ENCODE measurements at places on chromosomes 3 and 15.

DNA sequence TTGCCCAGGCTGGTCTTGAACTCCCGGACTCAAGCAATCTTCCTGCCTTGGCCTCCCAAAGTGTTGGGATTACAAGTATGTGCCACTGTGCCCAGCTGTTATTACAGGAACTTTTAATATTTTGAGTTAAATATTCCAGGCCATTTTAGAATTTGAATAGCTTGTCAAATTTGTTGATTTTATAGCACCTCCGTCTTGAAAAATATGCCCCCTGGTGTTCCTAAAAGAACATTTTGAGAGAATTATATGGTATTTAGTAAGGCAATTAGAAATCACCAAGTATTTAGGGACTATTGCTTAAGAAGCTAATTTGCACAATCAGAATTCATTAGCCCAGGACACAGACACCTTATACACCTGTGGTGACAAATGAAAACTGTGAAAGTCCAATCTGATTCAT is 23.7 kb downstream of the PDE8A start:
- DNase-seq, result no peak

DNA sequence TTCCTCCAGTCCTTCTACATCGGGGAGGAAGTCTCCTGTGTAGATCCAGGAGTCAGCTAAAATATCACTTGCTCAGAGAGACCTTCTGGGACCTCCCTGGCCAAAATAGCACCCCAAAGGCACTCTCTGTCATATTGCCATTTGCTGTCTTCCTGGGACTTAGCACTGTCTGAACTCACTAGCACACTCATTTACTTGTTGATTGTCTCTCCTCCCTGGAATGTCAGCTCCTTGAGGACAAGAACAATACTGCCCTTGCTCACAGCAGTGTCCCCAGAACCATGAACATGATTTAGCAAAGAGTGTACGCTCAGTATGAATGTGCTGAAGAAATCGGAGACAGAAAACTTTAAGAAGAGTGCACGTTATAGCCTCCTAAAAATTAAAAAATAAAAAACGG is 202.9 kb downstream of the STT3B start:
- DNase-seq, result no peak

GRCh38 chr15:67178569-67179210 is 75.8 kb downstream of the AAGAB start:
- no peak for DNase-seq

GRCh38 chr15:70690021-70690420 is 73.3 kb downstream of the UACA start:
- DNase-seq, result no peak

GRCh38 chr3:39181408-39182335 is 10.7 kb downstream of the XIRP1 start:
- DNase-seq, result no peak

- peak; percentile 12 for DNase-seq
Observed at GRCh38 chr15:31840849-31841476, 189.4 kb upstream of the CHRNA7 start.

GRCh38 chr15:73770050-73770449 is 16.9 kb upstream of the INSYN1 start:
- no peak for DNase-seq

GRCh38 chr15:51155891-51156290 is 61.2 kb upstream of the TNFAIP8L3 start:
- DNase-seq, result no peak

- no peak for DNase-seq
Observed at GRCh38 chr3:71325715-71326114, 257.8 kb downstream of the FOXP1 start.

DNA sequence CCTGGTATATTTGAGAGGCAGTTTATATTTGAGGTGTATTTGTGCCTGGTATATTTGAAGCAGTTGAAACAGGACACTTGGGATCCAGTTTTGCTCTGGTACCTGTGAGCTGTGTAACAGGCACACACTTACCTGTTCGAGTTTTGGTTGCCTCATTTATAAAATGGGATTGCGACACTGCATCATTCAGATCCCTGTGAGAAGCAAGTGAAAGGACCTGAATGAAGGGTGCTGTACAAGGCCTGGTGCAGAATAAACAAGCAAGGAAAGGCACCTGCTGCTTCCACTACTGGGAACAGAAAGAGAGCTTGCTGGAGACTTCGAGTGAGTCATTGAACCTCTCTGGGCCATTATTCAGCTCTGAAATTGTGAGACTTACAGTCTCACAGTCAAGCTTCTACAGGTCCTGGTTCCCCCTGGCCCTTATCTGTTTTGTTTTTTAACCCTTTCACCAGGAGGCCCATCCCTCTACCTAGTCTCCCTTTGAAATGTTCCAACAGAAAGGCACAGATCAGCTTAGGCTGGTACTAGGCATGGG is 11.5 kb downstream of the FETUB start:
- no peak for DNase-seq

GRCh38 chr3:15750143-15750542 is 47.6 kb downstream of the ANKRD28 start:
- DNase-seq, result no peak

DNA sequence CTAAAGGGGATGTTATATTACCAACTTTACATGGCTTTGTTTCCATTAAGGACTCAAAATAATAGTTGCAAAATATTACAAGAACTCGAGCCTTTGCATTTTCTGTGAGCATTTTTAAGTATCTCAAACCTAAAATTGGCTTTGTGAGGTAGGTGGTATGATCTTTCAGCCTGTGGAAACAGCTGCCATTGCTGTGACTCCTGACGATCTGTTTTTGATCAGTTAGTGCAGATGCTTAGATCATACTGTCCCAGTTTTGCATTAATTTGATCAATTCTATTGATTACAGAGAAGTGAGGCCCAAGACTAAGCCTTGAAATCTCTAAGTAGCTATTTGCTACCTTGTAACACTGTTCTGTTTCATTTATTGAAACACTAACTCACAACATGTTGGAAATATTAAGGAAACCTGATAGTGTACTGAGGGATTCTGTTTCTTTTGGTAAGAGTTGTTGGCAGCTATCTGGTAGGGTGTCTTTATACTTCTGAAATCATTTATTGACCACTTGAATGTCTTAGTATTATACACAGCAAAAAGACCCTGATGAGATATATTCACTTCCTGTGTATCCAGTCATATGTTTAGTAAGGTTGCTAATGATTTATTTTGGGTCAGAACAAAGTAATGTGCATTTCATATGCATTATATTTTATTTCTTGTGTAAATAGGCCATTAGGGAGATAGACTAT is 14.8 kb downstream of the SKIL start:
- DNase-seq, result no peak

- no peak for DNase-seq
Observed at GRCh38 chr3:134476306-134476705, 9.5 kb downstream of the ANAPC13 start.

DNA sequence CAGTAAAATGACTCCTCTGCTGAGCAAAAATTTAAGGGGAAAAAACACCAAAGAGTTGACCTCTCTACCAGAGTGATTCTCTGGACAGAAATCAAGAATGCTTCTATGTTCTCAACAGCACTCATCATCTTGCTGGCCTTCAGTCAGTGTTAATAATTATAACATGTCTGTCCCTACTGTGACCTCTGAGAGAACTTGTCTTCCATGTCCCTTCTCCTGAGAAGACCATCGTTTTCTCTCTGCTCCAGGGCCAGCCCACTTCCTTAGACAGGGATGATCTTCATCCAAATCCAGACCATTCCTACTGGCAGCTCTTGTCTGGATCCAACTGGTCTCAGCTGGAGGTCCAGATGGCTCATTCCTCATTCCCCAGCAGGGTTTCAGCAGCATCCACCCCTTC is 139.0 kb upstream of the NECTIN3 start:
- no peak for DNase-seq
